Activated CD4-positive, alpha-beta memory T cell treated with anti-CD3 and anti-CD28 coated beads for 36 hours (primary cell): ENCODE measurements at places on chromosomes 13 and 19. TPM values are rescaled to one million over a fixed set of nuclear protein-coding genes. Genes with fewer than 3 reads are reported as not detected.
A peak's percentile ranks its signal among the peaks of the same experiment; 100 is the strongest.

Gene SLC15A1
- not detected for total RNA-seq

Gene P2RY11
- 29.6 TPM for total RNA-seq

Gene UBE2L5
- not detected for total RNA-seq

Gene CEACAM3
- not detected for total RNA-seq

Gene TMEM255B
- total RNA-seq = 0.88 TPM

Gene RNF225
- 0.31 TPM for total RNA-seq

Gene RGS9BP
- total RNA-seq = 0.10 TPM

Gene LAIR1
- 5.7 TPM for total RNA-seq

Gene TTC9B
- total RNA-seq = not detected

Gene PSG6
- total RNA-seq = not detected

Gene CRB3
- total RNA-seq = 1.6 TPM

- DNase-seq = peak; percentile 69
Observed at GRCh38 chr13:32267836-32268439, 47.2 kb downstream of the ZAR1L start.

- no peak for DNase-seq
Observed at GRCh38 chr19:45172611-45173208, 5.3 kb downstream of the TRAPPC6A start.

DNA sequence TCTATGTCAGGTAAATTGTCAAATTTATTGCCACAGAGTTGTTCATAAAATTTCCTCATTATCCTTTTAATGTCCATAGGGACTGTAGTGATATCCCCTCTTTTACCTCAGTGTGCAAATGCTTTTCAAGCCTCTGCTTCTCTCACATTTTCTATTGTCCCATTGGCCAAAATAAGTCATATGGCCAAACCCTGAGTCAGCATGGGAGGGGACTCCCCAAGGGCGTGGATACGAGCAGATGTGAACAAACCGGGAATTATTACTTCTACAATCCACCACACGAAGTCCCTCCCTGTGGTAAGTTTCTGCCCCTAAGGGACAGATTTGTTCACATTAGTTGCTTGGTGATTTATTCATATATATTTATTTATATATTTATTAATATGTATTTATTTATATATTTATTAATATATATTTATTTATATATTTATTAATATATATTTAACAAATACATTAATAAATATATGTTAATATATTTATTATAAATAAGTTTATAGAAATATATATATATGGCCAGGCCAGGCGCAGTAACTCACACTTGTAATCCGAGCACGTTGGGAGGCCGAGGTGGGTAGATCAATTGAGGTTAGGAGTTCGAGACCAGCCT is 20.1 kb upstream of the CAMSAP3 start:
- DNase-seq = peak; percentile 18

GRCh38 chr19:30153326-30154210 is 211.5 kb downstream of the URI1 start:
- DNase-seq = no peak

GRCh38 chr19:30920222-30920621 is 429.0 kb downstream of the TSHZ3 start:
- no peak for DNase-seq

DNA sequence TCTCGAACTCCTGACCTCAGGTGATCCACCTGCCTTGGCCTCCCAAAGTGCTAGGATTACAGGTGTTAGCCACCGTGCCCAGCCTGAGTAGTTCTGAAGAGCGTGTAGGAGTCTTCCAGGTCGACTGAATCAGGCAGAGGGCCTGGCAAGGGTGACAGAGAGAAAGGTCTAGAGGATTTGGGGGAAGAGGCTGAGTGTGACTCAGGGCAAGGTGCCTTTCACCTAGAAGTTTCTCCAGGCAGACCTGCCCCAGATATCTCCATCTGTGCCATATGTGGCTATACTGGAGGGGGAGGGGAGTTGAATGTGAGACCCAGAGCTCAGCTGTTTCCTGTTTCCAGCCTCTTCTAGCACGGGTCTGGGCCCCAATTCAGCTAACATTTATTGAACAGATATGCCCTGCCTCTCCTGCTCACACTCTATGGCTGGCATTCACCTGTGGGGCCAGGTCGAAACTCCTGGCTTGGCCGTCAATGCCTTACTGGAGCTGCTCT is 1.3 kb downstream of the CCDC159 start:
- no peak for DNase-seq

DNA sequence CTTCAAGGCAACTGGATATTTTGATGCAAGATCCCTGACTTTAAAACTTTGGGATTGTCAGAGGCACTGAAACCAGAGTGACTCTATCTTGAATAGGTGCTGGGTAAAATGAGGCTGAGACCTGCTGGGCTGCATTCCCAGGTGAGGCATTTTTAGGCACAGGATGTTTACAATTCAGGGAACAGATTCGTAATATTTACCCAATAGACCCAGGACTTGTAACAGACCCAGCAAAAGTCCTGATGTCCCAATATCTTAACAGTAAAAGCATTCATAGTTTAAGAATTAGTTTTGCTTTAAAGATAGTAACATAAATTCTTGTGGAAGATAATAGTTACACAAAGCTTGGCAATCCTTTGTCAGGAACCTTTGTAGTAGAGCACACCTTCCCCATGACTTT is 166.2 kb downstream of the FGF14 start:
- no peak for DNase-seq

DNA sequence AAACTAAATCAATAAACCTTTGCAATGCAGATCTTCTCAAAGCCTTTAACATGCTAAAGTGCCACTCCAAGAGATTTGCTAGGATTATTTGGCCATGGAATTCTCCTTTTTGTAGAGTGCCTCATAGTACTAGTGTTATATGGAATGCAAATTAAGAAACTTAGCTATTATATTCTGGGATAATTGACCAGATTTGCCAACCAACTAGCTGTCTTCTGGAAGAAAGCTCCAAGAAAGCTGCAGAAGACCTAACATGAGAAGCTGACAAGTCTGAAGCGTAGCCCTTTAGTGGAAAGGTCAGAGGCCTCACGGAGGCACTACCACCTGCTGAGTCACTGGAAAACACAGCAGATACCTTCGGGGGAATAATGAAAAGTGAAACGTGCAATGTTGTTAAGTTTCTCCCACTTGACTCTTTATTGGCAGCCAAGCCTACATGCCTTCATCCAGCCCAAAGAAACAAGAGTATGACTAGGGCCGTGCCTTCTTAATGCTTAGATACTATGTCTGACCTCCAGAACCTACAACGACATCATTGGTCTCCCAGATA is 29.8 kb upstream of the KATNAL1 start:
- DNase-seq = no peak

GRCh38 chr19:54364775-54365257 is at the start of gene LAIR1:
TSS of gene LAIR1 (minus strand) at chr19:54364931. CDS start at chr19:54364804, 127 bp downstream.
- peak; percentile 70 for DNase-seq

DNA sequence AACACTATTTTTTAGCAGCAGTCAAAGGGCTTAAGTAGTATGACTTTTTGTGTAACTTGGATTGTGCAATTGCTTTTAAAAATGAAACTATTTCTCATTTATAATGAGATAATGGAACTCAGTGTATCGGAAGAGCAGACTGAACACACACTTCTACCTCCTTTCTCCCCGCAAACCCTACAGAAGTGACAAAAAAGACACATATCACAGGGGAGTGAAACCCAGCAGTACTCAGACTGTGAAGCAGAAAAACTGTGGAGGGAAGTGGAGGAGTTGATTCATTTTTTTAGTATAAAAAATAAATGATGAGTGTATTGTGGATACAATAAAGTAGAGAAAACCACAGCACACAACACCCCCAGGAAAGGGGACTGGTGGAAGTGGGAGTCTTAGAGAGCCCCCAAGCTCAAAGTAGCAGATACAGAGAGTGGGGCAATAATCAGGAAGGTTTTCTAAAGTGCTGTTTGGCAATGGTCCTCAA is 9.7 kb downstream of the LPAR6 start:
- peak; percentile 60 for DNase-seq

- DNase-seq = peak; percentile 35
Observed at GRCh38 chr19:7366701-7367420, 18.1 kb downstream of the ARHGEF18 start.

GRCh38 chr13:102584434-102584833 is 12.4 kb upstream of the TPP2 start:
- no peak for DNase-seq

- no peak for DNase-seq
Observed at GRCh38 chr19:19050731-19051130, 13.1 kb upstream of the SLC25A42 start.

GRCh38 chr19:55673465-55673864 is 1.6 kb upstream of the EPN1 start:
- no peak for DNase-seq

DNA sequence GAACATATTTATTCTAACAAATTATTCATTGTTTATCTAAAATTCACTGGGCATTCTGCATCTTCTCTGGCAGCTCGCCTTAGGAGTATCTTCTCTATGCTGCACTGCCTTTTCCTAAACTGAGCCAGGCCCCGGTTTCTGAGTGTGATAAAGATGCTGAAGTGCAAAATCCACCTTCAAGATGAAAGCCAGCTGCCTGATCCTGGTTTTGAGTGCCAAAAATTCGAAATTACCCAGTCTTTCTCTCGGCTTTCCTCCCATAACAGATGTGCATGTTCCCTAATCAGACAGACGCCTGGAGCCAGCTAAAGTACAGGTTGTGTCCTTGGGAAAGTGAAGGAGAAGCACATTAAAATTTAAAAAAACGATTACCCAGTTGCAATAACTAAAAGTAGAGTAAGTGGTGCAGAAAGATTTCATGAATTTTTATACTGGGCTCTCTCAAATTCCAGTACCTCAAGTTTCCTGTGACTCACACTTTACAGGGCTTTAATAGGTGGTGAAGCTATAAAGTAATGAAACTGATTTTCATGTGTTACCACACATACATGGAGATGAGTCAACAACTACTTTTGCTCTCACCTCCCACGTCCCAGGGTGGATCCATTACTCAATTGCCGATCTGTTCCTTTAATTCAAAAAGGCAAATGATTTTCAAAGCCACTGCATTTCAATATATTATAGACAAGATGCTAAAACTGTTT is 65.0 kb upstream of the GTF2F2 start:
- peak; percentile 82 for DNase-seq

DNA sequence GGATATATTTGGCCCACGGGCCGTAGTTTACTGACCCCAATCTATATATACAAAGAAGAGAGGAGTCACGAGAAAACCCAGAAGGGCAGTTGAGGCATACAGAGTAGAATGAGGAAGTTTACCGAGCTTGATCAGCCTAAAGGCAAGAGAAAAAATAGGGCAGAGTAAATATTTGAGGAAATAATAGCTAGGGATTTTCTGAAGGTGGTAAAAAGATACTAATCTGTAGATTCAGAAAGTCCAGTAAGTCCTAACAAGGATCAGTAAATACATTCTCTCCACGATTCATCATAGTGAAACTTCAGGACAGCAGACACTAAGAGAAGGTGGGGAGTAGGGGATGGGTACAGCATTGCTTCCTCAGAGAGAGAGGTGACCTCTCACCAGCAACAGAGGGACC is 248.1 kb downstream of the ATP8A2 start:
- DNase-seq = no peak

- peak; percentile 88 for DNase-seq
Observed at GRCh38 chr19:54162241-54162805, 2.8 kb upstream of the LENG1 start.

- peak; percentile 66 for DNase-seq
Observed at GRCh38 chr19:45477713-45478453, 10.1 kb downstream of the FOSB start.

DNA sequence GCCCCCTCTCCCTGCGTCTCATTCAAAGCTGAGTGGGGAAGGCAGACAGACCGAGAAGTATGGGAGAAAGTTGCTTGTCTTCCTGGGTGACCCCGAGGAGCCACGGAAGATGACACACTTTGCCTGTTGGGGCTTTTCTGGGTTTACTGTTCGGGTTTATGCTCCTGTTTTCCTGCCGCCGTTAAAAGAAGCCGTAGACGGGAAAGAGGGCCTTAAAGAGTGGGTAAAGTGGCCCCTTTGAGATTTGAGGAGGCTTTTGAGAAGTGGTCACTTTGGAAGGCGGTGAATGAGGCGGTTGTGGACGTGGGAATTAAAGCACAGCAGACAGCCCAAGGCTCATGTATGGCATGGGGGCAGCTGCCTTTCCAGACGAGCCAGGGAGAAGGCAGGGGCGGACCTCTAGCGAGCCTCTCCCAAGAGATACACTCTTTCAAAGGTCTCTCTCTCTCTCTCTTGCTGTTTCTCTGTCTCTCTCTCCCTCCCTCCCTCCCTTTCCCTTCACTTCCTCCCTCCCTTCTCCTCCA is 493 bp upstream of the LHFPL6 start:
- no peak for DNase-seq

DNA sequence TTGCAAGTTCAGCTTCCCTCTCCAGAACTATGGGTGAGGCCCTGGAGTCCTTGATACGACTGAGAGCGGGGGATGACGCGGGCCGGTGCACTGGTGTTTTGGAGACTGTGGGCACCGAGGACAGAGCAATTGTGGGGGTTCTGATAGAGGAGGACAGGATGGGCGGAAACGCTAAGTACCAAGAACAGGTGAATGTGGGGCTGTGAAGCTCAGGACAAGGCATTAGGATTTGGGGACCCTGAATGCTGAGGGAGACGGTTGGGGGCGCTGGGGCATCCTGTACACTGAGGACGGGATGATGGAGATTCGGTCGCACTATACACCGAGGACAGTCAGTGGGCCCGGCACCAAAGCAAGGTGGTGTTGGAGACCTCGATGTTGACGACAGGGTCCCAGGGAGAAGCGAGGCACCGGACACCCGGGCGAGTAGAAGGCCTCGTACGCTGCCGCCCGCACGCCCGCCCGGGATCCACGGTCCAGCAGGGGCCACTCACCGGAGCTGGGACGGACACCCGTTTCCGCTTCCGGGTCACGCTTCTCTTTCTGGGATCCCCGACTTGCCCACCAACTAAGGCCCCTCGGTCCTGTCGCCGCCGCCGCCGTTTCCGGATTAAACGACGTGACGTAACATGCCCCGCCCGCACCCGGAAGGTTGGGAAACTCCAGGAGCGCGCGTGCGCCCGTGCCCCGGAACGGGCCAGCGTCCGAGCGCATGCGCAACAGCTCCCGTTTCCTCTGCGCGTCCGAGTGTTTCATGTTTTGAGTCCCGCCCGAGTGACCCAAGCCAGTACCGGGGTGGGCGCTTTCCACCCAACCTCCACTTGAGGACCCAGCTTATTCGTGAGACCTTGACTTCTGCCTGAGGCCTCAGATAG is at the start of gene CHMP2A:
CHMP2A (minus strand) TSS at position 612 of the 875 bp plus-strand sequence. CDS start 893 bp downstream, outside the sequence.
- peak; percentile 99 for DNase-seq

DNA sequence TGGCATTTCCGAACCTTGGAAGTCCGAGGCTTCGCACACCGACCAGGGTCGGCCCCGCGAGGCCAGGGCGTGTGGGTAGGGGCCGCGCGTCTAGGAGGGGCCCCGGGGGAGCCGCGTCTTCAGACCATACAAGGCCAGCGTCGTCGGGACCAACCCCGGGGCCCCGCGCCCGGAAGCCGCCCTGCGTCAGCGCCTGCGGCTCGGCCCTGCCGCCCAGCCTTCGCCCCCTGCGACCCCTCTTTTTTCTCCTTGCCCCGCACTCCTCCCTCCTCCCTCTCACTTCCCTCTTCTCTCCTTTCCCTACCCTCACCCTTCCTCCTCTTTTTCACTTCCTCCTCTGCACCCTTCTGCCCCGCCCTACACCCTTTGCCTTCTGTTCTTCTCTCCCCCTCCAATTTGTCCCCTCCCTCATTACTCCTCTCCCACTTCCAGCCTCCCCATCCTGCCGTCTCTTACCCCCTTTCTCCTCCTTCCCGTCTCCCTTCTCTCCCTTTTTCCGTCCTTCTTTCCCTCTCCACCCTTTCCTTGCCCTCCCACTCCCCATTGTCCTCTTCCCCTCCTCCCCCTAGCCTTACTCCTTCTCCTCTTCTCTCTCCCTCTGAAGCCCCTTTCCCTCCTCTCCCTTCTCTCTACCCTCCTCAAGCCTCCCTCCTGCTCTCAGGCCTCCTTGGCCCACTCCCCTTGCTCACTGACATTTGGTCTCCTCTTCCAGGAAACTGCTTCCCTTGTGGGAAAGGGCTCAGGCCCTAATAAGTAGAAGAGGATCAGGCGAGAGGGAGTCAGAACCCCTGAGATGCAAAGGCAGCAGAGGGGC is 2.2 kb upstream of the PLEKHG2 start:
- DNase-seq = peak; percentile 79
